ENCODE measurements at places on chromosomes 7 and 10. TPM values are rescaled to one million over a fixed set of nuclear protein-coding genes. Genes with fewer than 3 reads are reported as not detected.

GRCh38 chr7:123131140-123131539 lies 68.6 kb downstream of the SLC13A1 start:
- no peaks in the 10 kb centered on the region for H3K4me1 ChIP-seq
- no peaks in the 10 kb centered on the region for H3K27me3 ChIP-seq
- no peaks in the 10 kb centered on the region for H3K36me3 ChIP-seq
- DNase-seq, result no peak

DNA sequence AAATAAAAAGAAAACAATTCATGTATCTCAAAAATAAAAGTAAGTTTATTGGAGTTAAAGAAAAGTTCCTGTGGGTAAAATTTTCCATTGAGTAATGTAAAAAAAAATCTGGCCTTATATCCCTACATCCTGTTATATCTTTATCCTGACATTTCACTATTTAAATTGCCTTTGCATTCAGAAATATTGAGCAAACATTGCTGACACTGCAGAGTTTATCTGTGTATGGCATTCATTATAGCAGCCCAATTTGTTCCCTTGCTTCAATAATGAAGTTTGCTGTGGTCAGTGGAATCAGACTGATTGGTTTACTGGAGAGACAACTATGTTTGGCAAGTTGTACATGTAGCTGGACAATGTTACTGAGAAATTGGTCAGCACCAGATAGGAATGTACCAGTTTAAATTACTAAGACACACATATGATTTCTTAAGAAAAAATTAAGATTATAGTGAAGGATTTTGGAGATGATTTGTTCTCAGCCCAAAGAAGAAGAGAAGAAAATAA lies 271.7 kb downstream of the ANKRD7 start:
- no peak overlapping the region for H3K27ac ChIP-seq
- no peaks in the 10 kb centered on the region for H3K27me3 ChIP-seq
- H3K36me3 ChIP-seq, result no peaks in the 10 kb centered on the region
- no peak overlapping the region for H3K4me3 ChIP-seq
- H3K4me1 ChIP-seq, result no peaks in the 10 kb centered on the region

The CNTNAP2 gene
- total RNA-seq, result 1.5 TPM

GRCh38 chr7:115734641-115735040 lies 295.9 kb downstream of the TFEC start:
- H3K27me3 ChIP-seq, result no peaks in the 10 kb centered on the region
- H3K36me3 ChIP-seq, result no peaks in the 10 kb centered on the region
- DNase-seq, result no peak
- no peaks in the 10 kb centered on the region for H3K4me1 ChIP-seq

GRCh38 chr10:4373612-4374011 lies 452.4 kb upstream of the AKR1E2 start:
- H3K27ac ChIP-seq, result no peak overlapping the region
- H3K4me1 ChIP-seq, result no peaks in the 10 kb centered on the region
- no peaks in the 10 kb centered on the region for H3K36me3 ChIP-seq
- DNase-seq, result no peak
- no peak overlapping the region for H3K4me3 ChIP-seq

The TUBB8 gene
- total RNA-seq, result not detected

GRCh38 chr7:132579260-132579899 lies 3.1 kb upstream of the PLXNA4 start:
- H3K27me3 ChIP-seq, result peaks cover 43% of the 10 kb centered on the region
- no peak overlapping the region for H3K27ac ChIP-seq
- no peaks in the 10 kb centered on the region for H3K36me3 ChIP-seq
- H3K4me3 ChIP-seq, result no peak overlapping the region

The TMEM130 gene
- not detected for total RNA-seq

DNA sequence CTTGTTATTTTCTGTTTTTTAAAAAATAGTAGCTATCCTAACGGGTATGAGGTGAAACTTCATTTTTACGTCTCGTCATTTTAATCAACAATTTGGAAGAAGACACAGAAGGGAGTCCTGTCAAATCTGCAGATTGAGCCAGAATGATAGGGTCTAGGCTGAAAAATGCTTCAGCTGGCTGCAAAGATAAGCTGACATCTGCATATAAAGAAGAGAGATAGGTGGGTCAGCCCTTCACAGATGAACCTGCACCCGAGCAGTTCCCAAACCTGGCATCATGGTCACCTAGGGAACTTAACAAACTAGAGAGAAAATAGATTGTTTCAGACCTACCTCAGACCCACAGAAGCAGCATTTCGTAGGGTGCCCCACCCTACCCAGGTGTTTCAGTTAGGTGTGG lies 35.2 kb upstream of the BMPR1A start:
- no peaks in the 10 kb centered on the region for H3K36me3 ChIP-seq
- peaks cover 5% of the 10 kb centered on the region for H3K4me1 ChIP-seq
- no peaks in the 10 kb centered on the region for H3K27me3 ChIP-seq
- no peak for DNase-seq
- H3K27ac ChIP-seq, result no peak overlapping the region
- no peak overlapping the region for H3K4me3 ChIP-seq

All from naive thymus-derived CD8-positive, alpha-beta T cell (primary cell).